Stimulated activated CD4-positive, alpha-beta T cell treated with anti-CD3 and anti-CD28 coated beads, Interleukin-4, amount 100 ng/mL, for 4 hours (primary cell): ENCODE measurements at places on chromosomes 5 and 9.

DNA sequence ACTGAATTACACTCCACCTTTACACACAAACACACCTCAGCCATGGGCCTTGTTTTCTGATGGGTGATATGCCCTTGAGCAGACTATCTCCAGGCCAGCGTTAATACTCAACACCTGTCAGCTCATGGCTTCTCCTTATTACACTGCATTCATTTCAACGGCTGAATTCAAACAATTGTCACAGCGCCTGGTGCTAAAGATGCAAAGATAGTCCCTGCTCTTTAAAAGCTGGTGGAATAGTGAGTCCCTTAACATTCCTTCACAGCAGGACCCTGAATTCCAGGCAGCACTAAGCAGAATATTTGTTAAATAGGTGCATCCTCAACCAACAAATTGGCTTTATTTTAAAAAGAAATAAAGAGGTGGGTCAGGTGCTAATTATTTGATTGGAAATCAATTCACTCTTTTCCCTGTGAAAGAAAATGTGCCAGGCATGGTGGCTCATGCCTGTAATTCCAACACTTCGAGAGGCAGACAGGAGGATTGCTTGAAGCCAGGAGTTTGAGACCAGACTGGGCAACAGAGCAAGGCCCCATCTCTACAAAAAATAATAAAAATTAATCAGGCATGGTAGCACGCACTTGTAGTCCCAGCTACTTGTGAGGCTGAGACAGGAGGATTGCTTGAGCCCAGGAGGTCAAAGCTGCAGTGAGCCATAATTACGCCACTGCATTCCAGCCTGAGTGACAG, 155.7 kb upstream of the EFNA5 start:
- no peak for DNase-seq

DNA sequence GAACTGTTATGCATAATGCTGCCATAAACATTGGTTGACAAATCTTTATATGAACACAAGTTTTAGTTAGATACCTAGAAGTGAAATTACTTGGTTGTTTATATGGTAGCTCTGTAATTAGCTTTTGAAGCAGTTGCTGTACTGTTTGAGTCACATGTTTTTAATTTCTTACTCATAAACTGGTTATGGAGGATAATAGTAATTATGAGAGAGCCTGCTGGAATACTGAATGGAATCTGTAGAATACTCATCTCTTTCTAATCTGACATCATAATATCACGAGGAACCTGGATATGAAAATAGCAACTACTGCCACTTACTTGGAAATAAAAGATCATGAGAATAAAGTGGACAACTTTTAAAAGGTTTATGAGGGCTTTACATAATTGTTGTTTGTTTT, 509.2 kb downstream of the CETN3 start:
- DNase-seq: no peak

GRCh38 chr5:150703762-150704161, 2.9 kb upstream of the RBM22 start:
- DNase-seq: no peak

GRCh38 chr9:131277910-131278701, 1.8 kb upstream of the FAM78A start:
- DNase-seq: peak; percentile 68

DNA sequence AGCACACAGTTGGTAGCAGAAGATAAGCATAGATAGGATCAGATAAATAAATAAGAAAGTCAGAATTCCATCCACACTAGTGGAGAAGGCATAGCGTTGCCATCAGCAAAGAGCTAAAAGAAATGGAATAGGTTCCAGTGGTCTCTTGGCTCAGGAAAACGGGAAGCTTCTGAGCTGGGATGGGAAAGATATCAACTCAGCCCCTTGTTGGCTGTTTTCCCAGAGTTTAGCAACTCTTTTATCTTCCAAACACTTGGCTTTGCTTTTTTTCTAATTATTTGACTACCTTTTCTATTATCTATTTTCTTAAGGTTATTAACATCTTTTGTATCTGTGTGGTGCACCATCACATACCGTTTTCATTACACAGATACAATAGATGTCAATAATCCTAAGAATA, 445.7 kb upstream of the TRPC7 start:
- no peak for DNase-seq

GRCh38 chr5:129747572-129748407, at the start of gene MINAR2:
Gene MINAR2, plus strand, starts transcription at chr5:129748094. Its CDS starts 97 bp downstream, at chr5:129748191.
- no peak for DNase-seq

GRCh38 chr9:36897478-36897877, 136.6 kb downstream of the PAX5 start:
- no peak for DNase-seq
